Right renal cortex interstitium (tissue), 3 donors: ENCODE measurements at places on chromosomes 1 and 21. TPM values are rescaled to one million over a fixed set of nuclear protein-coding genes. Genes with fewer than 3 reads are reported as not detected.

KRTAP13-2 gene
- polyA plus RNA-seq, result not detected

ABCA4 gene
- 6.0 TPM for polyA plus RNA-seq

ANGPTL3 gene
- 7.4 TPM for polyA plus RNA-seq

TFF2 gene
- not detected for polyA plus RNA-seq

STIL gene
- 9.5 TPM for polyA plus RNA-seq
